EH (cell line): ENCODE measurements at places on chromosomes 13 and 19.

DNA sequence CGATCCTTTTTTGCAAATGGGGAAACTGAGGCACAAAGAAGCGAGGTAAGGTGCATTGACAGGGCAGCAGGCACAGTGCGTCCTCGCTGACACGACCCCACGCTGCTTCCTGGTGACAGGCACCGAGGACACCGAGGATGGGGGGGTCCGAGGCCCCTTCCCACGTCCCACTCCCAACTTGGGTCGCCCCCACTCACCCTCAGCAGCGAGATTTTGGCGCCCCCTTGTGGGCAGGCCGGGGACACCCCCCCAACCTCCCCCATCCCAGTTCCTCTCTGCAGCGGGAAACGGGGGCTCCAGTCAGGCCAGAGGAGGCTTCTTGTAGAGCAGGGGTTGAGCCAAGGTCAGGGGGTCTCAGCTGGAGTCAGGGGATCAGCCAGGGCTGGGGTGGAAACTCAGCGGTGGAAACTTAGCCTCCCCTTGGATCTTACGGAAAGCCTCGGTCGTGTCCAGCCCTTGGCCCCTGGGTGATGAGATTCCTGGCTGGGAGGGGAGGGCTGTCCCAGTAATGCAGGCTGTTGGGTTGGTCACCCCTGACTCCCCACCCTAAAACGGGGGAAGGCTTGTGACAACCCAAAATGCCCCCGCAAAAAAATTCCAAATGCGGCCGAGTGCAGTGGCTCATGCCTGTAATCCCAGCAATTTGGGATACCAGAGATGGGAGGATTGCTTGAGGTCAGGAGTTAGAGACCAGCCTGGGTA, 8.2 kb downstream of the SMIM24 start:
- peak; percentile 34 for DNase-seq

GRCh38 chr19:48999481-49000325, 6.0 kb downstream of the RUVBL2 start:
- DNase-seq: peak; percentile 73

- no peak for DNase-seq
Measured at GRCh38 chr13:41490371-41491015, 33.1 kb downstream of the RGCC start.

DNA sequence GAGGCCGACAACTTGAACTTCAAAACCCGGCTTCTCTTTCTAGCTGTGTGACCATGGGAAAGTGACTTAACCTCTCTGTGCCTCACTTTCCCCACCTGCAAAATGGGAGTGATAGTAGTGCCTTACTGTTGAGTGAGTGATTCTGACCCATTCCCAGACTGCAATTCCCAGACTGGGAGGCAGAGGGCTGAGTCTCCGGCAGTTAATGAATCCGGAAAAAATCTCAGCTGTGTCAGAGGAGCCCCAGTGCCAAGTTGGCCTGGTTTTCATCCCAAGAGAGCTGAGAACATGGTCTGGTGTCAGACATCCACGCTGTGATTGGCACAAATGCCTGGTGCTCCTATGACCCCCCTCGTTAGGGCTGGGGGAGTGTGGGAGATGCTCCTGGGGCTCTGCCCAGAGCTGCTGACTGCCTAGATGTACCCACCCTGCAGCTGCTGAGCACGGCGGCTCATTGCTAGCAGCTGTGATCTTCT, 50.0 kb downstream of the PIN1 start:
- DNase-seq: peak; percentile 35

DNA sequence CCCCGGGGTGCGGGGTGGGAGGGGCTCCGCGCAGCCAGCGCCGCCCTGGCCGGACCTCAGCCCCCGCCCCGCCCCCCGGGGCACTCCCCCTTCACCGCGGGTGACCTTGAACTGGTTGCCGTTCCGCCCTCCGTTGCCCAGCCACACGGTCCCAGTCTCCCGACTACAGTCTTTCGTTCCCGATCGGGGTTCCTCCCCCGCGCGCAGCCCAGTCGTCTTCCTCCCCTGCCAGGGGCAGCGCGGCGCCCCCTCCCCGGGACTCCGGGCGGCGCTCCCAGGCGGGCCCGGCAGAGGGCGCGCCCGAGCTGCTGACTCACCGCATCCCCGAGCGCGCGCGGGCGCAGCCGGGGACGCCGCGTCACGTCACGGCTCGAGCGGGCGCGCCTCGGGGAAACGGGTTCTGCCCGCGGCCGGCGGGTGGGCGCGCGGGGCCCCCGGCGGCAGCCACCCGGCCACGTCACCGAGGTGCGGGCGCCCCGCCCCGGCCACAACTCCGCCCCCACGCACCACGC, 459 bp downstream of the MIDN start:
- peak; percentile 85 for DNase-seq

GRCh38 chr13:31843044-31843443, 103.7 kb downstream of the RXFP2 start:
- DNase-seq: no peak

DNA sequence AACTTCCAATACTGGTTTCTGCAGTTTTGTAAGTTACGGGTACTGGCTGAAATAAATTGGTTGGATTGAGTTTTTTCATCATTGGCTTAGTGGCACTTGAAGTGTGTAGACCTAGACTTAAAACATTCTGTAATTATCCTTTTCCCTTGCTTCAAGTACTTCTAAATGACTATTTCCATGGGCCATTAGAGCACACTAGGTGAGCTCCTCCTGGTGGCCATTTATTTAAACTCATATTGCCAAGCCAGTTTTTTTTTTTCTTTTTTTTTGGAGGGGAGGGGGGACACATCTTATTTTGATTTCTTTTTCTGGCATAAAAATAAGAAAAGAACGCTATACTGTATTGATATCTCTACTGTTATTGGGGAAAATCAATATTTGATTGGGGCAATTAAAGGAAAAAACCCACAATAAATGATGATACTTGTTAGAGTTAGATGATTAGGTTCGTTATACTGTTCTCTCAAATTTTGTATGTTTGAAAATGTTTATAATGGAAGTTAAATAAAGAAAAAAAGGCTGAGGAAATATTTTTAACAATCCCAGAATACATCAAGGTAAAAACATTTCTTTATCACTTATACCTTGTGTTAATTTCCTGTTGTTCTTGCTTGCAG, 82.9 kb downstream of the PDS5B start:
- peak; percentile 58 for DNase-seq

DNA sequence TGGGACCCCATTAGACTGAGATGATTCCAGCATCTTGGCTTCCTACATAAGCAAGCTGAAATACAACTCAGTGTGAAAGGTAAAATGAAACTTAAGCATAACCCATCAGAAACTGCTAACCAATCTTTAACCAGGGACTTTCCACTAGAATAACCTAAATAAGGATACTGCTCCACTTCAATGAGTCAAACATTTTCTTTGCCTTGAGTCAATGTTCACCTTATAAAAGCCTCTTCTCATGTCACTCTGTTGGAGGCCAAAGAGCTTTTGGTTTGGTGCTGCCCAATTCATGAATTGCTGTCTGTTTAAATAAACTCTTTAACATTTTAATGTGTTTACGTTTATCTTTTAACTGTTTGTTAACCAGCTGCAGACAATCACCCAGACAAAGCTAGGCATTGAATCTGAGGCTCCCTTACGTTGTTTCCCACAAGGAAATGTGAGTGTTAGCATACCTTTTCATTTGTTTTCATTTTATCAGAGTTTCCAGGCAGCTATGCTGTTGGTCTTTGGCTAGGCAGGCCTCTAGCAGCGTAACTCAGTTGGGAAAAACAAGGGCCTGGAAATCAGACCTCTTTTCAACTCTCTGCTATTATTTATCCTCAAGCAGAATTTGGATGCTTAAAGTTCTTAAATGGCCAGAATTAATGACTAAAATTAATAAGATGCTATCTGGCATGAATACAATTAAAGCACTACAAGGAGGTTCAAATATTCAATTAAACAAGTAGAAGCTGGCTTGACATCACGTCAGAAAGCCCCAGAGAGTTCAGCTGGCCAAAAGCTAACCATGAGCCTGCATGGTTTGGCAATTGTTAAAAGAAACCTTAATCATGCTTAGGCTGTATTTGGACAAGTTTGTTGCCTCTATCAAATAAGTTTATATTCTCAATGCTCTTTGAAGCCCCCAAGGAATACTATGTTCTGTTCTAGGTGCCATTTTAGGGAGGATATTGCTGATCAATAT, 200.2 kb downstream of the DCLK1 start:
- no peak for DNase-seq

DNA sequence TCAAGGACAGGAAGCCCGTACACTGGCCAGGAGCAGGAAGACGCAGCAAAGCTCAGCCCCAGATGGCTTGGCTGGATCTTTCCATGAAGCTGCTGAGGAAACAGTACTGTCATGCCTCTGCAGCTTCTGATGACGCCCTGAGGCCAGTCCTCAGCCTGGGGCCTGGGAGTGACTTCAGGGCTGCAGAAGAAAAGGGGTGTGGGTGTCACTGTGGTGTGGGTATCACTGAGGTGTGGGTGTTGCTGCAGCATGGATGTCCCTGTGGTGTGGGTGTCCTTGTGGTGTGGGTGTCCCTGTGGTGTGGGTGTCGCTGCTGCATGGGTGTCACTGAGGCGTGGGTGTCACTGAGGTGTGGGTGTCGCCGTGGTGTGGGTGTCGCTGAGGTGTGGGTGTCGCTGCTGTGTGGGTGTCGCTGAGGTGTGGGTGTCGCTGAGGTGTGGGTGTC, 12.0 kb upstream of the GAS6 start:
- DNase-seq: no peak

GRCh38 chr13:61900033-61900432, 484.4 kb upstream of the PCDH20 start:
- no peak for DNase-seq
